CD4-positive, CD25-positive, alpha-beta regulatory T cell (primary cell): ENCODE measurements at places on chromosomes 6 and 20. TPM values are rescaled to one million over a fixed set of nuclear protein-coding genes. Genes with fewer than 3 reads are reported as not detected.

GRCh38 chr6:44298055-44298803, 14.9 kb downstream of the AARS2 start:
- H3K36me3 ChIP-seq, result peaks cover 23% of the 10 kb centered on the region
- no peak overlapping the region for H3K4me3 ChIP-seq
- H3K4me1 ChIP-seq, result peaks cover 16% of the 10 kb centered on the region
- H3K27ac ChIP-seq, result no peak overlapping the region

DNA sequence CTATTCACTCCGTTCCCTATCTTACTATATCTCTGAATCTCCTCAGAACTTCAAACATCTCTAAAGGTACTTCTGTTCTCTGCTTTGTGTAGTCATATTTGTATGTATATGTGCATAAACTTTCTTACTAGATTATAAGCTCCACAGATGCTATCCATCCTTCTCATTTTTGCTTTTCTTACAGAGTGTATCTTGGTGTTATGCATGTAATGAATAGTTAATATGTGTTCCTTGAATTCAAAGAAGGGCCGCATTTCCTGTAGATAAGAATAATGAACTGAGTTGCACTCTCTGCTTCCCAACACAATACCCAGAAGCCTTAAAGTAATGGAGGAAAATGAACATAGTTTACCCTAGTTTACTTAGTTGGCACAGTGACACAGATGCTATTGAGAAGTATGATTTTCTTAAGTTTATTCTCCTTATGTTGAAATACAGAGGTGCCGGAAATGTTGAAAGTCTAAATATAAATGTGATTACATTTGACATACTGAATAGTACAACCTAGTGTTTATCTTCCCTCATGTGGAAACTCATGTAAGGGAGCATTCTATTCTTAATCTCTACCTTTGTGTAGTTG, 6.0 kb downstream of the NUS1 start:
- H3K4me1 ChIP-seq, result peaks cover 55% of the 10 kb centered on the region
- H3K4me3 ChIP-seq, result peak overlapping the region; percentile 13
- H3K27ac ChIP-seq, result no peak overlapping the region
- DNase-seq, result no peak
- H3K36me3 ChIP-seq, result no peaks in the 10 kb centered on the region

GRCh38 chr6:44829836-44830235, 442.3 kb downstream of the CDC5L start:
- H3K27ac ChIP-seq, result no peak overlapping the region
- H3K27me3 ChIP-seq, result no peaks in the 10 kb centered on the region
- no peak for DNase-seq
- H3K4me3 ChIP-seq, result no peak overlapping the region

DNA sequence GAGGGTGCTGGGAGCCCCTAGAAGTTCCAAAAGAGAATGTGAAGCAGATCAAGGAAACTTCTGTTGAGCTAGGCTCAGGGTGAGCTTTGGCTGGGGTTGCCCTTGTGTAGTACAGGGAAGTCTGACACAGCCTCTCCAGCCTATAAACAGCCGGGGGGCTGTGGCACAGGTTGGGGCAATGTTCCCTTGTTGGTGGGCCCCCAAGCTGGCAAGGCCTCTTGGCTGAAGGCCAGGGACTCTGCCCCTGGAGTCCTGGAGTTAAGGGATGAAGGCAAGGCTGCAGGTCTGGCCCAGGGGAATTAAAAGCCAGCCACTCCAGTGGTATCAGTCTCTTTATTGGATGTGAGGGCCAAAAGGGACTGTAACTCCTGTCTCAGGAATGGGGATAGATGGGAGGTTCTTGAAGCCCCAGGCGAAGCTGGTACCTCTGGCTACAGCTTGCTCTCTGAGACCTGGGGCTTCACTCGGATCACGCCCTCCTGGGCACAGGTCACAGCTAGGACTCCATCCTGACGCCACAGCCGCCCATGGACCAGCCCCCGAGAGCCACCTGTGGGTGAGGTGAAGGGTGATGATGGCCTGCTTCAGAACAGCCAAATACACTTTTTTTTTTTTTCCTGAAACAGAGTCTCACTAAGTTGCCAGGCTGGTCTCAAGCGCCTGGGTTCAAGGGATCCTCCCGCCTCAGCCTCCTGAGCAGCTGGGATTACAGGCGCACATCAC, 8.0 kb downstream of the SNX21 start:
- no peaks in the 10 kb centered on the region for H3K27me3 ChIP-seq
- H3K4me1 ChIP-seq, result no peaks in the 10 kb centered on the region
- H3K27ac ChIP-seq, result no peak overlapping the region
- H3K4me3 ChIP-seq, result no peak overlapping the region
- H3K36me3 ChIP-seq, result peaks cover 46% of the 10 kb centered on the region

TGM6 gene
- total RNA-seq, result not detected

GRCh38 chr6:6737671-6738070, 149.2 kb downstream of the LY86 start:
- H3K36me3 ChIP-seq, result no peaks in the 10 kb centered on the region
- H3K27ac ChIP-seq, result no peak overlapping the region
- H3K27me3 ChIP-seq, result no peaks in the 10 kb centered on the region
- no peak overlapping the region for H3K4me3 ChIP-seq
- no peak for DNase-seq

PDE10A gene
- not detected for total RNA-seq

- no peak for DNase-seq
- peaks cover 2% of the 10 kb centered on the region for H3K27me3 ChIP-seq
- no peak overlapping the region for H3K27ac ChIP-seq
- no peaks in the 10 kb centered on the region for H3K4me1 ChIP-seq
- H3K4me3 ChIP-seq, result no peak overlapping the region
Observed at GRCh38 chr6:20266851-20267608, 54.8 kb upstream of the MBOAT1 start.

DNA sequence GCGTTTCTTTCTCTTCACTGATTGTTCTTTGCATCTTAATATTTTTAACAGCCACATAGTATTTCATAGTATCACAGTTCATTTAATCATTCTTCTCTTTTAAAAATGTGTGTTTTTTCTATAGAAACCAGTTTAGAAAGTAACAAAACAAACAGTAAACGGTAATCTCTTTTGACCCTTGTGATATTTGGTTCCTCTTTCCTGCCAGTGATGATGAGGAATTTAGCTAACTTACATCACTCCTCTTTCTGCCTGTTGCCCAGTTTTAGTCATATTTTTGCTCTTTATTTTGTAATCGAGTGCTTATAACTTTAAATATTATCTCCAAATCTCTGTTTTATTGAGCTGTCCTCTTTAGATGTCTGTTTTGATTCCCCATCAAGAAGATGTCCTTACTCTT, 38.1 kb upstream of the ZBTB24 start:
- no peaks in the 10 kb centered on the region for H3K36me3 ChIP-seq
- peaks cover 4% of the 10 kb centered on the region for H3K27me3 ChIP-seq
- no peak overlapping the region for H3K27ac ChIP-seq
- peaks cover 4% of the 10 kb centered on the region for H3K4me1 ChIP-seq
- H3K4me3 ChIP-seq, result no peak overlapping the region

DNA sequence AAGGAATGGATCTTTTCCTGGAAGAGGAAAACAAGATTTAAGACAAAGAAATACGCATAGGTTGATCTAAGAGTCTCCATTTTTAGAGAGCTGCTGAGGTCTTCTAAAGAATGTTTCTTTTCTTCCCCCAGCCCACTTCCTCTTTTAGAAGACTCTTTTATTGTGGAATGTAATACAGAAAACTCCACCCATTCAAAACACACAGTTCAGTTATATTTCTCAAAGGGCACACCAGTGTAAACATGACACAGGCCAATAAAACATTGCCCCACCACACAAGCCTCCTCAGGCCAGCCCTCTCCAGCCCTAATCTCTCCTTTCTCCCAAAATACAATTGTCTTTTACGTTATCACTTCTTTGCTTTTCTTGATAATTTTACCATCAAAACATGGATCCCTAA, 42.8 kb downstream of the SLC35B3 start:
- no peak for DNase-seq
- no peaks in the 10 kb centered on the region for H3K27me3 ChIP-seq
- no peak overlapping the region for H3K4me3 ChIP-seq
- no peak overlapping the region for H3K27ac ChIP-seq
- no peaks in the 10 kb centered on the region for H3K4me1 ChIP-seq
- H3K36me3 ChIP-seq, result no peaks in the 10 kb centered on the region

DNA sequence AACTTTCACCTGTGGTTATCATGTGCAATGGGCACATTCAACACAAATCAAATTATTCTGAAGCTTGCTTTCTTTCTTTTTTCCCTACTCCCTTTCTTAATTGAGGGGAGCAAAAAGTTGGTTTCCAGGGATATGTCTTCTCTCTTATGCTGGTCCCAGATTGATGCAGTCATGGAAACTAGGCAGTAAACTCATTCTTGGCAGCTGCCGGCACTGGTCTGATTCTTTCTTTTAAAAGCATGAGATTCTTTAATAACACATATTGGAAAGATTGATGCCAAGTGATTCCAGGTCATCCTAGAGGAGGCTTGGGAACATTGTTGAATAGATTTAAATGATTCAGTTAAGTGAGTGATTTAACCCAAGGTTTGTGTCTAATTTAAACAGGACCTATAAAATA, 29.0 kb downstream of the PTPRA start:
- no peak overlapping the region for H3K4me3 ChIP-seq
- H3K4me1 ChIP-seq, result peaks cover 13% of the 10 kb centered on the region
- H3K27me3 ChIP-seq, result no peaks in the 10 kb centered on the region
- H3K27ac ChIP-seq, result no peak overlapping the region
- no peaks in the 10 kb centered on the region for H3K36me3 ChIP-seq
- DNase-seq, result no peak

TP53TG5 gene
- not detected for total RNA-seq

HLA-DPA1 gene
- 102 TPM for total RNA-seq

MLN gene
- not detected for total RNA-seq

RIPOR2 gene
- 364 TPM for total RNA-seq

DNA sequence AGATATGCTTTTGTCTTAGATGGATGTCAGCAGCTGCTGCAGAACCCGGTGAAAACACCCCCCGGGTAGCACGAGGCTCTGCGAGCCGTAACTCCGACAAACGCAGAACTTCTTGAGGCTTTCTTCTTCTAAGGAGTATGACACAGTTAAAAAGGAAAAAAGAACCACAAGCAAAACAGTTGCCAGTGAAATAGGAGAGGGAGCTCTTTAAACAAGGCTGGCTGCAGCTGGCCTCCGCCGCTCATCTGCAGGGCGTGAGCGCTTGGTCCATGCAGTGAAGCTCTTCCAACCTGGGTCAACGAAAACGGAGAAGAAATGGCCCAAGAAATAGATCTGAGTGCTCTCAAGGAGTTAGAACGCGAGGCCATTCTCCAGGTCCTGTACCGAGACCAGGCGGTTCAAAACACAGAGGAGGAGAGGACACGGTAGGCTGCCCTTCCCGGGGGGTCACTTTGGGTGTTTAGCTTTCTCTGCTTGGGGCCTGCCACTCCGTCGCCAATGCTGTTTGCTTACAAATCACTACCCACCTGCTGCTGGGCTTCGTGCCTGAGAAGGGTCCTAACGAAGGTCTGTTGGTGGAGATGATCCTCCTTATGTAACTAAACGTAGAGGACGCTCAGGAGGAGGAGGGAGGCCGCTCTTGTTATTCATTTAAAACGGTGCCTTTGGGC, 13.2 kb downstream of the SYTL3 start:
- H3K27me3 ChIP-seq, result no peaks in the 10 kb centered on the region
- no peak overlapping the region for H3K27ac ChIP-seq
- no peak overlapping the region for H3K4me3 ChIP-seq
- no peak for DNase-seq
- peaks cover 69% of the 10 kb centered on the region for H3K36me3 ChIP-seq

GRCh38 chr20:17437251-17437650, 93.9 kb downstream of the BFSP1 start:
- no peaks in the 10 kb centered on the region for H3K27me3 ChIP-seq
- H3K36me3 ChIP-seq, result no peaks in the 10 kb centered on the region
- DNase-seq, result no peak
- no peaks in the 10 kb centered on the region for H3K4me1 ChIP-seq
- H3K27ac ChIP-seq, result no peak overlapping the region

DNA sequence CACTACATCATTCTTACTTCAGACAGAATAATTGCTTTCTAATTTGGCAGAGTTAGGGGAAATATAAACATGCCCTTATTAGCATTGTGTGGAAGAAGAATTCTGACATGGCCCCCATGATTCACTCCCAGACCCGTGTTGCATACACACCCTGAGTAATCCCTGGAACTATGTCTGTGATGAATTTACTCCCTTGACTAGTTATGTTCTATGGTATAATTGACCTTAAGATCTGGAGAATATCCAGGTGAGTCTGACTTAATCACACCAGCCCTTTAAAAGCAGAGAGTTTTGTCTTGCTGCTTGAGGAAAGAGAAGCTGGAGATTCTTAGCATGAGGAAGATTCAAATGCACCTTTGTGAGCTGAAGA, 262.9 kb downstream of the SOX4 start:
- H3K4me3 ChIP-seq, result no peak overlapping the region
- H3K36me3 ChIP-seq, result no peaks in the 10 kb centered on the region
- no peak for DNase-seq
- no peak overlapping the region for H3K27ac ChIP-seq
- no peaks in the 10 kb centered on the region for H3K4me1 ChIP-seq

GRCh38 chr6:11324453-11325015, 92.1 kb upstream of the NEDD9 start:
- H3K27ac ChIP-seq, result no peak overlapping the region
- peaks cover 9% of the 10 kb centered on the region for H3K36me3 ChIP-seq
- peak overlapping the region; percentile 10 for H3K4me3 ChIP-seq
- DNase-seq, result no peak
- peaks cover 10% of the 10 kb centered on the region for H3K4me1 ChIP-seq

- H3K4me1 ChIP-seq, result no peaks in the 10 kb centered on the region
- no peak for DNase-seq
- H3K27me3 ChIP-seq, result no peaks in the 10 kb centered on the region
- H3K4me3 ChIP-seq, result no peak overlapping the region
- H3K36me3 ChIP-seq, result no peaks in the 10 kb centered on the region
- H3K27ac ChIP-seq, result no peak overlapping the region
Observed at GRCh38 chr6:100347901-100348550, 116.7 kb downstream of the SIM1 start.

DNA sequence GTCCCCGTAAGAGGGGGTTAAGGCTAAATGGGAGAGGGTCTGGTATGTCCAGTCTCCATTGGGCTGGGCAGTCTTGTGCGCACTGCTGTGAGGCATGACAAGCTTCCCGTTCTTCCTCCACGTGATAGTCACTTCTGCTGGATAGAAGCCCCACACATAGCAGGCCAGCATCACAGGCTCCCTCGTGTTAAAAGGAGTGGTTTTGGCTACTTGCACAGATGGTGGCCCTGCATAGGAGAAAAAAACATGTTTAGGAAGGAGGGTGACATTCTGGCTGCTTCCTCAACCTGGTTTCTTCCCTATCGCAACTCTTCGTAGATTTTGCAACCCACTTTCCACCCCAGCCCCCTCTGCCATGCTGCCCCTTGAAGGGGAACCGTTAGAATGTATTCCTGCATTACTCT, 3.6 kb downstream of the HLA-DMB start:
- H3K4me3 ChIP-seq, result no peak overlapping the region
- no peaks in the 10 kb centered on the region for H3K36me3 ChIP-seq
- H3K4me1 ChIP-seq, result peaks cover 31% of the 10 kb centered on the region
- H3K27ac ChIP-seq, result no peak overlapping the region
- no peak for DNase-seq
